ENCODE measurements at places on chromosomes 4 and X.

DNA sequence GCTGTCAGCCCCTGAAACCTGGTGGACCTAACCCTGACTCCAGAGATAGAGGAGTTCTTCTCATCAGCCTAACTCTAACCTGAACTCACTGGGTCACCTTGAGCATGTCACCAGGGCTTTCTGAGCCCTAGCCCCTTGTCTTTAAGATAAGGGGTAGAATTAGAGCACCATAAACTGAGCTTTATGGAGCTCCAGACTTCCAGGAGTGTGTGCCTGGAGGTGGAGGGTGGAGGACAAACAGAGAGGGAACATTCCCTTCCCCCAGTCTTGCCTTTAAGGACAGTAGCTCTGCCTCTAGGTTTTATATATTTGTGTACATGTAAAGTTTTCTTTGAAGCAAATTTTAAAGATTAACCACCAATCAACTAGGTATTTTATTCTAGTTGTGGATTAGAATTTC, 83.9 kb upstream of the PACRGL start:
- no peak for DNase-seq

GRCh38 chr4:185286571-185286970, 77.2 kb downstream of the SNX25 start:
- DNase-seq = no peak

DNA sequence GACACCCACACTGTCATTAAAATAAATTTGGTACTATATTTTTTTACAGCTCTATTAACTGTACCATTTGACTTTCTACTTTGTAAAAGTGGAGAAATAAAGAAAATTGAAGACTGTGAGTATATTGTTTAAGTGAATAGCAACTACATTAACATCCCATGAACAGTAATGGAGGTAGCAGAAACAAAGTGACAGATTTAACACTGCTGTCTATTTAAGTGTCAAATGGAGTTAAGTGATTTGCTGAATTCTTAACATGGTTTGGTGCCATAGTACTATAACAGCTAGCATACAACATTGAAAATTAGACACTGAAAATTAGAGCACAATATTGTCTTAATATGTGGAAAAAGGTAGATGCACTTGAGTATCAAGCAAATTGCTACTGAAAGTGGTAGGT, 76.2 kb downstream of the C4orf33 start:
- DNase-seq = no peak

DNA sequence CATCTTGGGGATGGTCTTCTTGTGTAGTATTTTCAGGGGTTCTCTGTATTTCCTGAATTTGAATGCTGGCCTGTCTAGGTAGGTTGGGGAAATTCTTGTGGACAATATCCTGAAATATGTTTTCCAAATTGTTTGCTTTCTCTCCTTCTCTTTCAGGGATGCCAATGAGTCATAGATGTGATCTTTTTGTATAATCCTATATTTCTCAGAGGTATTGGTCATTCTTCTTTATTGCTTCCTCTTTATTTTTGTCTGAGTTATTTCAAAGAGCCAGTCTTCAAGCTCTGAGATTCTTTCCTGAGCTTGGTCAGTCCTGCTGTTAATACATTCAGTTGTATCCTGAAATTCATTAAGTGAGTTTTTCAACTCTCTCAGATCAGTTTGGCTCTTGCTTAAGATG, 73.1 kb downstream of the MAMLD1 start:
- DNase-seq = no peak

DNA sequence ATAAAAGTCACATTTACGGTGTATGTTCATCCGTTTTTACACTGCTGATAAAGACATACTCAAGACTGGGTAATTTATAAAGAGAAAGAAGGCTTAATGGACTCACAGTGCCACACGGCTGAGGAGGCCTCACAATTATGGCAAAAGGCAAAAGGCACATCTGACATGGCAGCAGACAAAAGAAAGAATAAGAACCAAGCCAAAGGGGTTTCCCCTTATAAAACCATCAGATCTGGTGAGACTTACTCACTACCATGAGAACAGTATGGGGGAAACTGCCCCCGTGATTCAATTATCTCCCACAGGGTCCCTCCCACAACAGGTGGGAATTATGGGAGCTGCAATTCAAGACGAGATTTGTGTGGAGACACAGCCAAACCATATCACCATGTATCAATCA, 7.3 kb upstream of the GUCY1B1 start:
- DNase-seq = no peak

DNA sequence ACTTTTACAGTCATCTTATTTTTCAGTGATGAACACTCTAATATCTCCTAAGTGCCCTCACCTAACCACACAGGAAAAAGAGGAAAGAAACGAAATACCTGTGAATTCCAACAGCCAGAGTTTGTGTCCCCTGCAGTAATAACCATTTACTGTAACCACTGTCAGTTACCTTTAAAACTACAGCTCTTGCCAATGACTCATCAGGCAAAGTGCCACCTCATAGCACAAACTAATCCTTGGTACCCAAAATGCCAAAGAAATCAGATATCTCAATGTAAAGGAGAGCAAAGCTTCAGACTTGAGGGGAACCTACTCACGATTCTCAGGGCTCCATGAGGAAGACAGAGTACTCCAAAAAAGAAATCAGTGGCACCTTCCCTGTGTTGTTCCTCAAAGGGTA, 146.5 kb downstream of the NDST3 start:
- no peak for DNase-seq

DNA sequence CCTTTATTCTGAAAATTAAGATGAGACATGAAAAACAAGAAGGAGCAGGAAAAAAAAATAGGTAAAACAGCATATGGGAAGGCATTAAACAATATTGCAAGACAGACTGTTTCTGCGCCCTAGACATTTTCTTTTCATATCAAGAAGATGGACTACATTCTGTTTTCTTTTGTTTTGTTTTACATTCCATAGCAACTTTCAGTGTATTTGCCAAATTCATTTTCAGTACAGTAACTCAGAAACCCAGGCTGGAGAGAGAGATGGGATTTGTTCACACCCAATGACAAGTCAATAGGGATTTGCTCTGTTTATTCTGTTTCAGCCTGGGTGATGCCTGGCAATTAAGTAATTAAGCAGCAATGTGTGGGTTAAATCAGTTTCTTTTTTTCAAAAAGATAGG, 892.8 kb upstream of the DIAPH2 start:
- no peak for DNase-seq
